ENCODE measurements at places on chromosomes 11 and 22.

GRCh38 chr11:62614275-62614674, 1.2 kb downstream of the ROM1 start:
- peak; percentile 72 for DNase-seq

DNA sequence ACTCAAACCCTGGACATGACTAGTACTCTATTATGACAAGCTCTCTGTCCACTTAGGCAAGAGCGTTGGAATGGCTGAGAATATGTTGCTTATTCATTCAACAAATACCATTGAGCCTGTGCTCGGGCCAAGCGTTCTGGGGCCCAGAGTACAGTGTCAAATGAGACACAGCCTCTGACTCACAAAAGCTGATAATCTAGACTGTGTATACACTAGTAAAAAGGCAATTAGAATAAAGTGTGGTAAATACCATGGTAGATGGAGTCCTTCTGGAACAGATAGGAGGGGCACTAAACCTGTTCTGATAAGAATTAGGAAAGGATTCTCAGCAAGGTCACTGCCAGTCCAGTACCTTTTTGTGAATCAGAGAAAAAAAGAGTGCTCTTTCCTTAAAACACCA, 24.7 kb downstream of the KCNE3 start:
- DNase-seq, result no peak

GRCh38 chr22:30234786-30235470, 11.6 kb downstream of the LIF start:
- DNase-seq, result peak; percentile 81

- no peak for DNase-seq
Measured at GRCh38 chr22:24209687-24210086, 28.4 kb downstream of the SUSD2 start.

DNA sequence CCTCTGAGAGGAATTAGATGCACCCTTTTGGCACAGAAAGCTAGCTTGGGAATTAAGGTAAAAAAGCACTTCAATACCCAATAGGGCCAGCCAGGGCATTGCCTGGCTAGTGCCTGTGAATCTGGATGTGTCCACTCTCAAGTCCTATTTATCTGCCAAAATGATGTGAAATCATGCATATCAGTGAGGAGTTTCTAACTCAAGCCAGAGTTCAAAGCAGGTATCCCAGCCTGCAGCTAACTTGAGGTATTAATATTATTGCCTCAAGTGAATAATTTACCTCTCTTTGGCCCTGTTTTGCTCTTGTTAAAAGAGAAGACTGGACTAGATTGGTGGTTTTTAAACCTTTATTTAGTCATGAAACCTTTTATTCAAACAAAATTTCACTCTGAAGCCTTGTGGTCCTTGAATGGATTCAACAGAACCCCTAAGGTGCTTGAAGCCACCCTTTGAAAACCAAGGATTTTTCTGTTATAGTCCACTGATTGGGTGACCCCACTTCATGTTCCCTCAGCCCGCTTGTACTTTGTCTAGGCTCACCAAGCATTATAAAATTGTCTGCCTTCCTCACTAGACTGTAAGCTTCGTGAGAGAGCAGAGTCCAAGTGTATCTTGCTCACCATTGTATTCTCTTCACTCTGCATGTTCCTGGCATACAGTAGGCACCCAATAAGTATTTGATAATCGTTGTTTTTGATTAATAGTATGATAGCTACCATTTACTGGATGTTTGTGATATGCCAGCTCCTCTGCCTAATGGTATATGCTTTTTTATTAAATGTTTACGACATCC, 4.5 kb downstream of the RNF121 start:
- no peak for DNase-seq

- no peak for DNase-seq
Measured at GRCh38 chr11:65482306-65482850, 16.5 kb upstream of the MALAT1 start.

DNA sequence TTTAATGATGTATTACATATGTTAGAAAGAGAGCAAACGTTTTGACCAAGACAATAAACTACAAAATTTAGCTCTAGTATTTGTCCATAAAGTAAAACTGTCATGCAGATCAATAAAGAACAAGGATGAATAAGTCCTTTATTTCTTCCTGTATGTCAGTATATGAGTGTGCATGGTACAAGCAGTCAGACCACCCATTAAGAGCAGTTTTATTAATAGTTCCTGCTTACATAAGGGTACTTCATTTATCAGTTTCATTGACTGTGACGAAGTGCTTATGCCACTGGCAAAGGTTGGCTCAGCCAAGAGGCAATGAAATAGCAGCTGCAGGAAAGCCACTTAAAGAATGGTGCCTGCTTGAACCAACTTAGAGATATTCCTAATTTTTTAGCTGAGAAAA, 913.0 kb upstream of the CNTN5 start:
- no peak for DNase-seq

GRCh38 chr22:38853196-38853651, 9.4 kb upstream of the NPTXR start:
- DNase-seq, result no peak

- DNase-seq, result no peak
Measured at GRCh38 chr11:76321820-76322524, 59.0 kb downstream of the THAP12 start.

- no peak for DNase-seq
Measured at GRCh38 chr11:121741761-121742361, 289.1 kb upstream of the SORL1-AS1 start.

GRCh38 chr11:69218271-69218682, 62.5 kb downstream of the SMIM38 start:
- DNase-seq, result no peak

DNA sequence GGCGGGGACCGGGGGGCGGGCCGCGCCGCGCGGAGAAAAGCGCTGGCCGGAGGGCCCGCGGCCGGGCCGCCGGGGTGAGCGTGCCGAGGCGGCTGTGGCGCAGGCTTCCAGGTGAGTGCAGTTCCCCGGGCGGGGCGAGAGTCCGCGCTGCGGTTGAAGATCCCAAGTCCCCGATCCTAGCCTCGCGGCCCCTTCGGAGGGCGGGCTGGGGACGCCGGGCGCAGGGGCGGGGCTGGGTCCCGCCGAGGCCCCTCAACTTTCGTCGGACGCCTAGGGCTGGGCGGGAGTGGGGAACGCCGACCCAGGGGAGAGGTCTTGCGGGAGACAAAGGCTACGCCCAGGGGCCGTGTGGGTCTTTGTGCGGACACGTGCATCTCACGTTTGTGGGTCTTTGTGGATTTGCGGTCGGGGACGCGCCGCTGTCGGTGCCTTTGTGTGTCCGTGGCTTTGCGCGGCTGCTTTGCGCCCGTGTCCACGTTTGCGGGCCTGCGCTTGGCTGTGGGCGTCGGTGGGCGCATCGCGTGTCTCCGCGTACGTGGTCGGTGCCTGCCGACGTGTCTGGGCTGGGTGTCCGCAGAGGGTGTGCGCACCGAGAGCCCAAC, at the start of gene TSKU:
Gene TSKU, plus strand, starts transcription at position 63 of the 602 bp plus-strand sequence. CDS start 12,261 bp downstream, outside the sequence.
- no peak for DNase-seq

- DNase-seq, result no peak
Measured at GRCh38 chr11:47376107-47376524, 2.2 kb downstream of the SPI1 start.

Measured in PC-9 (cell line).